ENCODE measurements at places on chromosomes 1 and 21.

DNA sequence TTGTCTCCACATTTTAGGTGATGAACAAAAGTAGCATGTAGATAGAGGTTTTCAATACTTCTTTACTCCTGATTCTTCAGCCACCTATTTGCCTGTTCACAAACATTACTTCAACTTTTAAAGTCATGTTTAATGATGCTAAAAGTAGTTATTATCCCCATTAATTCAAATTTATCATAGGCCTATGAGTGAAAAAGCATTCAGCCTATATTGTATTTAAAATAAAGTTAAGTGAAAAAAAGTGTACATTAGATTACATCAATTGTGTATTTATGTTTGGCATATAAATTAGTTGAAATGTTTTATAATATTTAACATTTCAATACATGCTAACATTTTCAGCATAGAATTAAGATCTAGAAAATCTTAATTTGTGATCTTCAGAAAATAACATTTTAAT, 10.5 kb downstream of the CDKN2C start:
- no peak for DNase-seq

DNA sequence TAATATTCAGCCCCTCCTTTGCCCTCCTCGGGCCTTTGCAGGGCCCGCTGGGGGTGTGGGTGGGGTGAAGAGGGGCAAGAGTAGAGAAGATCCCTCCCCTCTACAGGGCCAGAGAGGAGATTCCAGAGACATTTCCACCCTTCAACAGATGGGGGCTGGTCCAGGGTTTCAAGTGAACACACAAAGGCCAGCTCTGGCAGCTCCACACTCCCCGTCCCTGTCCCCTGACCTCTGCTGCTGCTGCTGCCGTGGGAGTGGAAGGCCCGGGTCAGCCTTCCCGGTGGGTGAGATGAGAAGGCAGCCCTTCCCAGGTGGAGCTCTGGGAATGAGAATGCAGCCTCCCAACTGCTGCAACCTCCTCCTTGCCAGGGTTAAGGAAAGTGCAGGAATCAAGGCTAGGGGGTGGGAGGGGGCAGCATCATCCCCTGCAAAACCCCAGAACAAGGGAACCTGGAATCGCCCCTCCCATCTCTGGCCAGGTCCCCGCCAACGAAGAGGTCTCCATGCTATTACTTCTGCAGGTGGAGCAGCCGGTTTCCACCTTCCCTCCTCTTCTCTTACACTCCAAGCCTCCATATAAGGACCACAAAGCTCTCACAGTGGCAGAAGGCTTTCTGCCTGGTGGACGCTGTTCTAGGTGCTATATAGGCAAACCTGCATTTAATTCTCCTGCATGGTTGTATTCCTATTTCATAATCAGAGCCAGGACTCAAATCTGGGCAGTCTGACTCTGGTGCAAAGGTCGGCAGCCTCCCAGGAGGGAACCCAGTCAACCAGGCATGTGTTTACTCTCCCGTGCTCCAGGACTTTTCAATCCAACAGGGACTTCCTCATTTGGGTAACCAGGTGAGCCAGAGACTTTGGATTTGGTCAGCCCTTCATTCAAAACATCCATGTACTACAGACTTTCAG, 22.9 kb upstream of the ARHGEF10L start:
- no peak for DNase-seq

GRCh38 chr1:27536767-27537166, 46.8 kb upstream of the WASF2 start:
- DNase-seq: peak; percentile 84

DNA sequence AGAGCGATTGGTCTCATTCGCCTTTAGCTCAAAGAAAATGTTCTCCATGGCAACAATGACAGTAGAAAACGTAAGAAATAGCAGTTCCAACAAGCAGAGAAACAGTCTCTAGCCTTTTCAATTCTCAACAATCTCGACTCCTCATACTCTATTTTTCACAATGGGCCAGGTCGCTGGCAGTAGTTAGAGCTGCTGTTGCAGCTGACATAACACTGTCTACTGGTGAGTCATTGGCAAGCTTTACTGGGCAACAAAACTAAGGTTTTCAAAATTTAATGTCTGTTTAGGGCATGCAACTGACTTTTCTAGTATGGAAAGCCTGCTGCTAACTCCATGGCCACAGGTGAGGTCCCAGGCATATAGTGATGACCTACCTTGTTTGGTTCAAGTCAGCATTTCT, 221.1 kb upstream of the KAZN start:
- DNase-seq: no peak

Data from amniotic epithelial cell (primary cell).